Activated T-helper 17 cell treated with anti-CD3 and anti-CD28 coated beads, Interleukin-2, amount 50 U/mL, for 72 hours (primary cell): ENCODE measurements at places on chromosomes 13 and 19.

- ATAC-seq, result peak; percentile 74
- no peak overlapping the region for H3K4me3 ChIP-seq
- no peak overlapping the region for H3K27ac ChIP-seq
- H3K4me1 ChIP-seq, result no peaks in the 10 kb centered on the region
- H3K36me3 ChIP-seq, result no peaks in the 10 kb centered on the region
- H3K27me3 ChIP-seq, result no peaks in the 10 kb centered on the region
Observed at GRCh38 chr13:20559659-20560356, 7.1 kb upstream of the IFT88 start.

DNA sequence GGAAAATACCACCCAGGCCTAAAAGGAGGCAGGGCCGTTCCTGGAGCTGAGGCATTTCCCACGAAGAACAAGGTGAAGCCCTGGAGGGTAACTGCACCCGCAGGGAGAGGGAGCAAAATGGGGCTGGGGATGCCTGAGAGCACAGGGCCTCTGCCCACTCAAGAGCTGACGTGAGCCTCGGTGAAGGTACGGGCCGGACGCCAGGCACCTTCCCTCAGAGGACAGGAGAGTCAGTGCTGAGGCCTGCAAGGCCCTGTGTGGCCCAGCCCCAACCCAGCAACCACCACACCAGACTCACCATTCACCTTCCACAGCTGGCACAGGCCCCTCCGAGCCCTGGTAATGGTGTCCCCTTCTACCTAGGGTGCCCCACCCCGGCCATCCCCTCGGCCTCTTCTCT is 36.3 kb downstream of the DNMT1 start:
- ATAC-seq, result no peak
- H3K4me1 ChIP-seq, result peaks cover 4% of the 10 kb centered on the region
- peaks cover 100% of the 10 kb centered on the region for H3K36me3 ChIP-seq
- H3K27me3 ChIP-seq, result no peaks in the 10 kb centered on the region
- no peak overlapping the region for H3K4me3 ChIP-seq
- no peak overlapping the region for H3K27ac ChIP-seq

- no peak overlapping the region for H3K27ac ChIP-seq
- H3K4me1 ChIP-seq, result no peaks in the 10 kb centered on the region
- H3K4me3 ChIP-seq, result no peak overlapping the region
- no peaks in the 10 kb centered on the region for H3K27me3 ChIP-seq
- ATAC-seq, result no peak
- H3K36me3 ChIP-seq, result no peaks in the 10 kb centered on the region
Observed at GRCh38 chr13:50403311-50403710, 388.1 kb downstream of the KCNRG start.

DNA sequence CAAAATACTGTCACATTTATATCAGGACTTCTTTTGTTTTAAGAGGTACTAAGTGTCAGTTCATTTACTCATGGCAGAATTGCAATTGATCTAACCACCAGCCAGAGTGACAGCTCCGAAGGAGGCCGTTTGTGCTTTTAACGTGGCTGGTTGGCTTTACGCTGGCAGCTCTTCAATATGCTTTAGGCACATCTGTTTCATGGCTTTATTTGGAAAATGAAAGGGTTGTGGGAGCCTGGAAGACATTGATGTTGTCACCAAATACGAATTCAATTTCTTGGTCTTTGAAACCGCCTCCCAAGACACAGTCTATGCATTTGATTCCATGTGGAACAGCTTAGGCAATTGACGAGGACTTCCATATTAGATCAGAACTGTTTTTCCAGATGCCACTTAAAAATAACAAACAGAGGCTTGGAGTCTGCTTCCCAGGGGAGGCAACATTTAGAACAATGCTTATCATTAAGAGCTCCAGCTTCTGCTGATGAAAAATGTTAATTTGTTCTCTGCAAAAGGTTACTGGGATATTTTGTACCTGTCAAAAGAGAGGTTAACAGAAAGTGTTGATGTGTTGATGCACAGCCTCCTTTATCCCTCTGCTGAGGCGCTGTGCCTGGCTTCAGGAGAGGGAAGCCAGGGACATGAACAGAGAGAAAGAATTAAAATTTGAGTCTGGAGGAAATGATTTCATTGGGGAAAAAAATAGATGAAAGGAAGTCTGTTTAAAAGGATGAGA is 64.0 kb upstream of the TNFRSF19 start:
- no peak overlapping the region for H3K4me3 ChIP-seq
- no peaks in the 10 kb centered on the region for H3K4me1 ChIP-seq
- no peaks in the 10 kb centered on the region for H3K36me3 ChIP-seq
- ATAC-seq, result no peak

DNA sequence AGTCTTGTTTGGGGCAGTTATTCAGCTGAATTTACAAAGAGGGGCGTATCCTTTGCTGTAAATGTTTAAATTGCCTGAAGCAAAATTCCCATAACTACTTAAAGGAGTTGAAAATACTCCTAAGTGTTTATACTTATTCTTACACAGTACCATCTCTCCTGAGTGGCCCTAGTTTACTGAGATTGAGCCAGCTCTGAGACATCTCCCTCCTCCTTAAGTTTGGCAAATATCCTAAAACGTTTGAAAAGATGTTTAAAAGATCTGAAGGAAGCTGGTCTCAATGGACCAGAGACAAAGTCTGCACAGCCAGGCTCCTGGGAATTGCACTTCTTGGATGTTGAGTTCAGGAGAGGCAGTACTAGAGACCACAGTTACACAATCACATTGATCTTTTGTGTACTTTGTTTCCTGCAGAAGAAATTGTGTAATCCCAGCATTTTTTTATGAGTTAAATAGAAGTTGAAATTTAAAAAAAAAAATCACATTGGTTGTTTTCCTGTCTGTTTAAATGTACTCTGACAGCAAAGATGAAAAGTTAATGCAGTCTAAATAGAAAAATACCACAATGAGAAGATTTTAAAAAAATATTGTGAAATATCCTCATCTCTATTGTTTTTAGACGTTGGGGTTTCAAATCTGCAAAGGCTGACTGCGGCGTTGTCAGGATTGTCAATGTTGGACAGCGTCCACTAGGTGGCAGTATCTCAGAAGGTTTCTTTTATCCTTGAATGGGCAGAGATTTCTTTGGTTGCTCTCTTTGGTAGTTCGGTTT is 20.7 kb downstream of the TNFSF11 start:
- H3K27me3 ChIP-seq, result peaks cover 21% of the 10 kb centered on the region
- H3K36me3 ChIP-seq, result no peaks in the 10 kb centered on the region
- no peaks in the 10 kb centered on the region for H3K4me1 ChIP-seq
- H3K4me3 ChIP-seq, result no peak overlapping the region
- no peak overlapping the region for H3K27ac ChIP-seq

DNA sequence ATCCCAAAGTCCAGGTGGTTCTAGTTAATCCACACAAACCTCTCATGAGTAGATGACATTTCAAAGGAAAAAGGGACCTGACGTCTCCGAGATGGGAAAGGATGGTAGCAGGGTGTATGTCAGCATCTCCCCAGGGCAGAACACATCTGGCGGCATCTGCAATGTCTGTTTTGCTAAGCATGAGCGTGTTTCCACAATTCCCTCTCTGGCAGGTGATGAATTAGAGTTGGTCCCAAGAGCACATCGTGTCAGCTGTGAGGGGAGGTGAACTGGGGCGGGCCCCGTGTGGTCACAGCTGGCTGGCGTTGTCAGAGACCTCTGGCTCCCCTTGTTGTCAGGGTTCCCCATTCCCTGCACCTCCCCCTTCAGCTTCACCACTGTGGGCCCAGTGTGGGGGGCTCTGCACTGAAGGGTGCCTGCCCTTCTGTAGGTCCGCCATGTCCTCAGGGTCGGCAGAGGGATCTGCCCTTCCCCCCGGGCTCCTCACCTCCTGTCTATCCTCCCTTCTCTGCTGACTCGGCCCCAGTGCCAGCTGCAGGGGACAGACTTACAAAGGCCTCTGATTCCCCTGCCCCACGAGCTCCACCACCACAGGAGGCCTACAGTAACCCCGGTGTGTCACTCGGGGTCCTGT is 58.2 kb downstream of the CDADC1 start:
- H3K36me3 ChIP-seq, result no peaks in the 10 kb centered on the region
- H3K27me3 ChIP-seq, result no peaks in the 10 kb centered on the region
- no peak overlapping the region for H3K27ac ChIP-seq

DNA sequence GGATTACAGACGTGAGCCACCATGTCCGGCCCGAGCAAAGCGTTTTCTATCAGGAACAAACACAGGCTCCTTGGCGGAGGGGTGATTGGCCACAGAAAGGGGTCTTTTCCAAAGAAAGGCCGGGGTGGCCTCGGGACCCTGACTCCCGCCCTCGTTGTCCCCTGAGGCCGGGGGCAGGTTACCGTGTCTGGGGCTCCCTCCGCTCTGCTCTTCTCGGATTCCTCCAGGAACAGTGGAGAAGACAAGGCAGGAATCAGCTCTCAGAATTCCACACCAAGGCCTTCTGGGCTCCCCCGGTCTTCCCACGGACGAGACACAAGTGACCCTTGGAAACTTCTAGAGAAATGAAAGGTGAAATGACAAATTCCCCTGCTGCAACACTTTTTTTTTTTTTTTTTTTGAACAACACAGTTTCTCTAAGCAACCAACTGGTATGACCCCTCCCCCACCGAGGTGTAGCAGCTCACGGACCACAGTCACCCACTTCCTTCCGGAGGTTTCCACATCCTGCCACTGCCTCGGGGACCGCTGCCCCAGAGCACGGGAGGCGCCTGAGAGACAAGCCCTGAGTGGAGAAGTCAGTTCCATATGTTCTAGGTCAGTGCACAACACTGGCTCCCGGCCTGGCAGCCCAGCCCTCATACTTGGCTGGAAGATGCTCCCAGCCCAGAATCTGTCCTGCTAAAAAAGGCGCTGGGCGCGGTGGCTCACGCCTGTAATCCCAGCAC is 11.0 kb downstream of the MOB3A start:
- H3K36me3 ChIP-seq, result peaks cover 96% of the 10 kb centered on the region
- H3K4me3 ChIP-seq, result peak overlapping the region; percentile 97
- no peaks in the 10 kb centered on the region for H3K27me3 ChIP-seq
- ATAC-seq, result peak; percentile 69
- H3K27ac ChIP-seq, result peak overlapping the region; percentile 100
